ENCODE measurements at places on chromosomes 4 and X. TPM values are rescaled to one million over a fixed set of nuclear protein-coding genes. Genes with fewer than 3 reads are reported as not detected.

The PAGE2 gene
- total RNA-seq: not detected

- DNase-seq: no peak
Observed at GRCh38 chr4:150826306-150826705, 188.8 kb downstream of the LRBA start.

DNA sequence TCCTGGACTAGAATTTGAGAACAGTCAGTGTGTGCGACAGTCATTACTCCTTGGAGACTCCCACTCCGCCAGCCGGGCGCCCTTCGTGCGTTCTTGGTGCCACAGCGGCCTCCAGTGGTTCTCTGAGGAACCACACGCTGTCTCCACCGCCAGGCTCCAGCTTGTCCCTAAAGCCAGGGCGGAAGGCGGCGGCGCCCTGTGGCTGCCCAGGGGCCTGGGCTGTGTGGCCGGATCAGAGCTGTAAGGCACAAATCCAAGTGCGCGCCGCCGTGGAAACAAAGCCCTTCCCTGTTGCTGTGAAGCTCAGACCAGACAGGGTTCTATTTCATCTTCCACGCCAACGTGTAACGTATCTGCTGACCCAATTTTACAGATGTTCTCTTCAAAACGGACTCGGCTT, 34.2 kb downstream of the IDS start:
- peak; percentile 50 for DNase-seq

- no peak for DNase-seq
Observed at GRCh38 chr4:172392741-172393140, 579.5 kb downstream of the GALNTL6 start.

DNA sequence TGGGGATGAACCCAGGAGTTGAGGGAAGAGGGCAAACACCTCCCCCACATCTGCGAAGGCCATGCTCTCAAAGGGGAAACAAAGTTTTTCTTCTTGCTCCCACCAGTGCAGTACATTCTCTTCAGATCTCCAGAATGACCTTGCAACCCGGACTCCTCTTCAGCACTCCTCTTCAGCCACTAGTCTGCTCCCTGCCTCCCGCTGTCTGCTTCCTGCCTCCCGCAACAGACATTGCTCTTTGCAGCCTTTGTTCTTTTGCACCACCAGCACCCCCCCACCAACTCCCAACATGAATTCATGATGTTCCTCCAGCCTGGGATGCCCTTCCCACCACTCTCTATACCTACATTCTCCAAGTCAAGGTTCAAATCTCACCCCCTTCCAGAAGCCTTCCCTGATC, 32.1 kb downstream of the UTP14A start:
- DNase-seq: no peak

DNA sequence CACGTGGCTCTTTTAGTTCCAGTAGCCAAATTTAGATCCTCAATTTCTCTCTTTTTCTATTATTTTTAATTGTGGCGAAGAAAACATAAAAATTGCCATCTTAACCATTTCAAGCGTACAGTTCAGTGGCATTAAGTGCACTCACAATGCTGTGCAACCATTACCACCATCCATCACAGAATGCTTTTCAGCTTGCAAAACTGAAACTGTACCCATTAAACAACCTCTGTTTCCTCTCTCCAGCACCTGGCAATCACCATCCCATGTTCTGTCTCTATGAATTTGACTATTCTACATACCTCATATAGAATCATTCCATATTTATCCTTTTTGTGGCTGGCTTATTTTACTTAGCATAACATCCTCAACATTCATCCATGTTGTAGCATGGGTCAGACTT, 74.9 kb downstream of the METTL14 start:
- no peak for DNase-seq

GRCh38 chr4:53016099-53016820, 154.1 kb downstream of the RASL11B start:
- no peak for DNase-seq

DNA sequence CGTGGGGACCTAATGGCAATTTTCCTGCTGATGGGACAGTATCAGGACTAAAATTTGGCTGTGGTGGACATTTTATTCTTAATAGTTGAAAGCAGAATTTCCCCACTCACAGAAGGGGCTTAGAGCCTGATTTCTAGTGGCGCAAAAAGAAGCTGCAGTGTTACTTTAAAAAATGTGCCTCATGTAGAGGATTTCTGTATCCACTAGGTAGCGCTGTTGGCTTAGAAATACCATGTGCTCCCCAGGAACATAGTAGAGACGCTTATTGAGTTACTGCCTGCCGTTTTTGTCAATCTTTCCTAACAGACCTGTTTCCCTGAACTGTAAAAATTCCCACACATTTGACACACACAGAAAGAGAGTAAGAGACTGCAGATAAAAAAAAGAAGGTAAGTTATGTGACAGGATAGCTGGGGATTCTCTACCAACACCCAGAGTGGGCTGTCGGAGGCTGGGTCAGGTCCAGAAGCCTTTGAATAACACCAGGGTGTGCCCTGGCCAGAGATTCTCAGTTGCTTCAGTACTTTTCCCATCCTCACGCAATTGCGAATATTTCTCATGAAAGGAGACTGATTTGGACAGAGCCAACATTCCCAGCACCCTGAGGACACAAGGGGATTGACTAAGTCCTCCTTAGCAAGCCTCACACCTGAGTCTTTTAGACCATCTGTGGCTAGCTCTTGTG, 88.4 kb downstream of the ZXDA start:
- DNase-seq: peak; percentile 66

- peak; percentile 99 for DNase-seq
Observed at GRCh38 chr4:156298230-156298629, 344.6 kb upstream of the CTSO start.

DNA sequence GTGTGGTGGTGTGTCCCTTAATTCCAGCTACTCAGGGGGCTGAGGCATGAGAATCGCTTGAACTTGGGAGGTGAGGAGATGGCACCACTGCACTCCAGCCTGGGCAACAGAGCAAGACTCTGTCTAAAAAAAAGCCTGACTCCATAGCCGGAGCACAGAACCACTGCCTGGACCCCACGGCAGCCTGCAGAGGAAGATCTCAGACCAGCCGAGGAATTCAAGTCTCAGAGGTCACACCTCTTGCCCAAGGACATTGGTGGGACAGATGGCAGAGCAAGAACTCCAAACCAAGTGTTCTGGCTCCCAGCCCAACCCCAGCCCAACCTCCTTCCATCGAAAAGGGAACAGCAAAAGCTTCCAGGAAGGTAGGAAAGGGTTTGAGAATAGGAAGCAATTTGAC, 70.8 kb downstream of the SMIM20 start:
- no peak for DNase-seq

DNA sequence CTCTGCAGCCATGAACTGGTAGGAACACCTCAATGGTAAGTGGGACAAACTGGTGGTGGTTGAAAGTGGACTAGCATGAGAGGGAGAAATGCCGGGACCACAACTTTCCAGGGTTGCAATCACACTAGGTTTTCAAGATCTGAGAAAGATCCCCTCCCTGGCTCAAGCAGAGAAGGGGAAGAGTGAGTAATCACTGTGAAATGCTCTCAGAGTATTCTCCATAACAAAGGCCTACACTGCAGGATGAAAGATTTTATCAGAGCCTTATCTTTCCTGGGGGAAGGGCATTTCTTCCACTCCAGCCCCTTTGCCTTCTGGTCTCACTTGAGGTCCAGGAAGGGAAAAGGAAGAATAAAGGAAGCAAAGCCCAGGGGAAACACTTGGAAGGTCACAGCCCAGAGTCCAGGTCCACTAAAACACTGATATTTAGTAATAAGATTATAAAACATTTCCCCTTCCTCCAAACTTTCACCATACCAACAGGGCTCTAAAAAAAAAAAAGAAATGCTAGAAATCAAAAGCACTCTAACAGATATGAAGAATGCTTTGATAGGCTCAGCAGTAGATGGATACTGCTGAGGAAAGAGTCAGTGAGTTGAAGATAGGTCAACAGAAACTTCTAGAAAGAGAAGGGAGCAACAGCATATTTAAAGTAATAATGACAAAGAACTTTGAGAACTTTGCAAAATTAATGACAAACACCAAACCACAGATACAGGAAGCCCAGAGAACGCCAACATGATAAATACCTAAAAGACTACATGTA, 95.9 kb downstream of the WDFY3 start:
- DNase-seq: peak; percentile 64

GRCh38 chr4:3524920-3525319, 7.3 kb downstream of the LRPAP1 start:
- DNase-seq: no peak

DNA sequence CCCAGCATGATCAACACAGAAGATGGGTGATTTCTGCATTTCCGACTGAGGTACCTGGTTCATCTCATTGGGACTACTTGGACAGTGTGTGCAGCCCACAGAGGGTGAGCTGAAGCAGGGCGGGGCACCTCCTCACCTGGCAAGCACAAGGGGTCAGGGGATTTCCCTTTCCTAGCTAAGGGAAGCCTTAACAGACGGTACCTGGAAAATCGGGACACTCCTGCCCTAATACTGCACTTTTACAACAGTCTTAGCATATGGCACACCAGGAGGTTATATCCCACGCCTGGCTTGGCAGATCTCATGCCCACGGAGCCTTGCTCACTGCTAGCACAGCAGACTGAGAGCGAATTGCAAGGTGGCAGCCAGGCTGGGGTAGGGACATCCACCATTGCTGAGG, 92.9 kb upstream of the GRID2 start:
- no peak for DNase-seq

DNA sequence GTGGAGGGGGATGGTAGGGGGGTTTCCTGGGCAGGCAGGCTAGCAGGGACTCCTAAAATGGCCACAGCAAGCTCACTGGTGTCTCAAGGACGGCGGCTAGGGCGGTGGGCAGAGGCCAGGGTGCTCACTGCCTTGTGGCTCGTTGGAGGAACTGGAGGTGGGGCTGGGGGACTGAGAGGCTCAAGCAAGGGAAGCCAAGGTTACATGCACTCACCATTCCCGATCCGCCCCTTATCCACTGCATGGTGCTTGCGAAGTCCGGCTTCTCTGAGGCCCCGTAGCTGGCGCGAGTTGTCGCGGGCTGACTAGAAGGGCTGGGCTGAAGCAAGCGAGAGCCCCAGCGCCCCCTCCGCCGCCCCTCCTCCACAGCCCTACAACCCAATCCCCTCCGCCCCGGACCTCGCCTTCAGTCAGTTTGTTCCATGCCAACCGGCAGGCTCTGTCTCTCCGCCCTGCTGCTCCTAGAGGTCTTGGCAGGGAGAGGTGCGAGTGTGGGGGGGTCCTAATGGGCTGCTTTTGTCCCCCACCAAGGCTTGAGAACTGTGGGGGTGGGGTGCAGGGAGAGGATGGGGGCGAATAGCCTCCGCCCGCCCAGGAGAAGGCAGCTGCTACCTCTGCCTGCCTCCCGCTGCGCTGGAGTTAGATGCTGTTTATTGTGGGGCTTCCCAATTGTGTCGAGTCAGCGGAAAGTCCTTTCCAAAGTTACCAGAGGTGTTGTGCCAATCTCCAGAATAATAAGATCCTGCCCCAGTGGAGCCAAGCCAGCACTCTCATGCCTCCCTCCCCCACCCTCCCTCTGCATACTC, at the start of gene ARHGEF9:
Gene ARHGEF9 (minus strand): TSS at position 313 of the 806 bp plus-strand sequence. CDS start 69 bp downstream, at position 244.
- no peak for DNase-seq

DNA sequence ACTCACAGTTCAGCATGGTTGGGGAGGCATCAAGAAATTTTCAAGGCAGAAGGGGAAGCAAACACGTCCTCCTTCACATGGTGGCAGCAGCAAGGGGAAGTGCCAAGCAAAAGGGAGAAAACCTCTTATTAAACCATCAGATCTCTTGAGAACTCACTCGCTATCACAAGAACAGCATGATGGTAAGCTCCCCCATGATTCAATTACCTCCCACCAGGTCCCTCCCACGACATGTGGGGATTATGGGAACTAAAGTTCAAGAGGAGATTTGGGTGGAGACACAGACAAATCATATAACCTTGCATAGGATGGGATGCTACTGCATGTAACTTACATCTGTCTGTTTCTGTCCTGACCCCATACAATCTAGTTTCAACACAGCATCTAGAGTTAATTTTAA, 511.8 kb upstream of the ARX start:
- no peak for DNase-seq

DNA sequence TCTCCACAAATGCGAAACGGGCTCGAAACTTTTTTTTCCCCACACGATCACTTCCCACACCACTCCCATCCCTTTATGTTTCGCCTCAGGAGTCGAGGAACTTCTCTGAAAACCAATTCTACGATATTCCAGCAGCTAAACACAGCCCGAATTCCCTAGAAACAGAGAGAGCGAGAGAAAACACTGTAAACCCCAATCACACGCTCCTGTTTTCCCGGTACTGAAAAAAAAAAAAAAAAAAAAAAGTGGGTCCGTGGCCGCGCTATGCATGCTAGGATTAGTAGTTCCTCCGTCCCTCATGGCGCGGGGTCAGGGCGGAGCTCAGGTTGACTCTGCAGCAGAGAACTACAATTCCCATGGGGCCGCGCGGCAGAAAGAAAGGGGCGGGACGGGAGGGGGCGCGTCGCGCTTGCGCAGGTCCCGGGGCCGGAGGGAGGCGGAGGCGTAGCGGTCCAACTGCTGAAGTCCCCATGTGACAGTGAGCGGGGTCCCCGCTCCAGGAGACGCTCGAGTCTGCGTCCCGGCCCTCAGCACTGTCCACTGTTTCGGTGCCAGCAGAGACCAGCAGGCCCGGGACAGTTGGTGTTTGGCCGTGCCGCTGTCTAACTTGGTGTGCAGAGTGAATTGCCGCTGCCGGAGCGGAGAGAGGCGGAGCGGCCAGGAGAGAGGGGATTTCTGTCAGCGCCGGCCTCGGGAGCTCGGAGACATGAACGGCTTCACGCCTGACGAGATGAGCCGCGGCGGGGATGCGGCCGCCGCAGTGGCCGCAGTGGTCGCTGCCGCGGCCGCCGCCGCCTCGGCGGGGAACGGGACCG, at the start of gene SAP30:
Gene SAP30 (plus strand): TSS at position 478 of the 815 bp plus-strand sequence. CDS start 229 bp downstream, at position 707.
- peak; percentile 99 for DNase-seq

Data from LHCN-M2 (cell line).